Glutamatergic neuron (in vitro differentiated cells): ENCODE measurements at places on chromosomes 7 and 10. TPM values are rescaled to one million over a fixed set of nuclear protein-coding genes. Genes with fewer than 3 reads are reported as not detected.

DNA sequence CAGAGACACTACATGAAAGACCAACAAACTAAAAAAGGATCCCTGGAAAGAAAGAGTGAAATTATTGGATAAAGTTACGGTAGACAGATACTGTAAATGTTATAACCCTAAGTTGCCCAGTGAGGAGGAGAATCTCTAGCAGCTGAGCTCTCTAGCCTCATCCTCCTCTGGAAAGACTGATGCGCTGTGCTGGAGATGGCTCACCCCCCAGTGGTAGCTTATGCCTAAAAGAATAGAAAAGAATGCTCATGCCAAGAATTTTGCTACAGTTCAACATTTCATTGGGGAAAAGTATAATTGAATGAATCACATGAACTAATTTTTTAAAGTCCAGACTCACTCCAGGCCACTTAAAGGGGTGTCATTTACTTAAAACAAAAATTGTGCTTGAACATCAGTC lies 50.8 kb upstream of the RNF32 start:
- DNase-seq = no peak

DNA sequence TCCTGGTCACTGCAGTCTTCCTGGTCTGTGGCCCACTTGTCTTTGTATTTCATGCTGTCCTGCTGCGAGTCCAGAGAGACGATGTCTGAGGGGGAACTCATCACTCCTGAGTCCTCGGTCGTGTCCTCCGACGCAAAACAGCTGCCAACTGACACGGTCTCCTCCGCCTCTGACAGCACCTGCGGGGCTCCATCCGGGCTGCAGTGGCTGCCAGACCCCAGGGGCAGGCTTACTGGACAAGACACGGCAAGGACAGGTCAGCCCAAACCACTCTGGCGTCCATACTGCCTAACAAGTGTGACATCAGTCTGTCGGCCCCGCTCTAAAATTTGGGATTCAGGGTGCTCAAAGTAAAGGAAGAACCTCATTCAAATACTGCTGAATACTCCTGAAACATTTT lies 260.8 kb upstream of the GRB10 start:
- DNase-seq = no peak

GRCh38 chr7:39845006-39845405 lies 105.0 kb upstream of the CDK13 start:
- DNase-seq = no peak

SPAG6 gene
- not detected for total RNA-seq

FAM13C gene
- total RNA-seq = 17.8 TPM

DNA sequence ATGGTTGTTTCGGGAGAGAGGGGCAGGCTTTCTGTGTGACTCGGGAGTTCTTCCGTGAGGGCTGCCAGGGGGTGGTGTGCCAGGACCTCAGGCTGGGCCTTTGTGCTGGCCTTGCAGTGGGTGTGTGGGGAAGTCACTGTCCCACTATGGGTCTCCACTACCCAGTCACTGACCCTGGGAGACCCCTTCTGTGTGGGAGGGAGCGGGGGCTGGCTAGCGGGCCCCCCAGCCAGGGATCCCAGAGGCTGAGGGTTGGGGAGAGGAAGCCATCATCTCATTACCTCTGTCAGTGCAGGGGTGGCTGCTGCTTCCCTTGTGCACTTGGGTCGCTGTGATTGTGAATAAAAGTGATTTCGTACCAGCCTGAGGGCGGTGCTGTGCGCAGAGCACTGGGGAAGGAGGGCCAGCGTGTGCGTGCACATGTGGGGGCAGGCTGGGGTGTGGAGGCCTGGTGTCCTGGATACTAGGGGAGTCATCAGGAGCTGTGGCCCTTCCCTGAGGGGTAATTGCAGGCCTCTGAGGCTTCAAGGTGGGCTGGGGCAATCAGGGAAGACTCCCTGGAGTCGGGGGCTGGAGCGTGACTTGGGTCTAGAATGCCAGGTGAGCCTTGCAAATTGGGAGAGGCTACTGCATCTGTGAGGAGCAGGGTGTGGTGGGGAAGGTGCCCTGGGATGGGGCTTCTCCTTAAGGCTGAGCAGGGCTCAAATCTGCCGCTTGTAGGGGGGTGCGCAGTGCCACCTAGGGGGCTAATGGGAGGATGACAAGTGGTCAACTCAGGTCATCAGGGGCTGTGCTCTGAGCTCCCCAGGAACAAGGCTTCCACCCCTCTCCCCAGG lies 98.9 kb downstream of the NEURL1 start:
- DNase-seq = peak; percentile 79

HDAC9 gene
- 94.8 TPM for total RNA-seq

DNA sequence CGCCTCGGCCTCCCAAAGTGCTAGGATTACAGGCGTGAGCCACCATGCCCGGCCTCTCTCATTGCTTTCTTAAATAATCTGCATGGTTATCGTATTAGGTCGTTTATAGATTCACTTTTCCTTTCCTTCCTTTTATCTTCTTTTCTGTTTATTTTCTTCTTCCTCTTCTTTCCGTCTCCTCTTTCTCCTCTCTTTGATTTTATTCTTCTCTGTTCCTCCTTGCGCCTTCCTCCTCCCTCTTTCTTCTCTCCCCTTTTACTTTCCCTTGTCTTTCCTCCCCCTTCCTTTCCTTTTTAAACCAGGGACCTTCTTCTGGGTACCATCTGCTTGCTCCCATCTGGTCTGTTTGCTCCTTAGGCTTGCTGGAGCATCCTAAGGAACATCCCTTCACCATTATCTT lies 18.6 kb downstream of the MLLT10 start:
- no peak for DNase-seq

GRCh38 chr10:84156768-84157167 lies 16.8 kb upstream of the GPR15LG start:
- no peak for DNase-seq

DNA sequence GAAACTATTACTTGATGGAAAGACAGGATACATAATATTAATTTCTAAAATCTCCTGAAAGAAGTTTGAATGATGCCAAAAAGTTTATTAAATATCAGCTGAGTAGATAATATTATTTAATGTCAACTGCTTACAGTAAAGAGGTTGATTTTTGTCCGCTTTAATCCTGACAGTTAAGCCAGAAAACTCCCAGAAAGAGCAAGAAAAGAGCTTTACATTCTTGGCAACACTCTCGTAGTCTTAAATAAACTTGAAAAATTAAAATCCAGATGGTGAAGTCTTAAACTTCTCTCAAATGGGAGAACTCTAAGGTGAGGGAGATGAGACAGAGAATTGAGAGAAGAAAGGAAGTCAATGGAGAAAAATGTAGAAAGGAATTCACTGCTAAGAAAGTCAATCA lies 199.3 kb upstream of the PLXDC2 start:
- DNase-seq = no peak

RPEL1 gene
- not detected for total RNA-seq

DNA sequence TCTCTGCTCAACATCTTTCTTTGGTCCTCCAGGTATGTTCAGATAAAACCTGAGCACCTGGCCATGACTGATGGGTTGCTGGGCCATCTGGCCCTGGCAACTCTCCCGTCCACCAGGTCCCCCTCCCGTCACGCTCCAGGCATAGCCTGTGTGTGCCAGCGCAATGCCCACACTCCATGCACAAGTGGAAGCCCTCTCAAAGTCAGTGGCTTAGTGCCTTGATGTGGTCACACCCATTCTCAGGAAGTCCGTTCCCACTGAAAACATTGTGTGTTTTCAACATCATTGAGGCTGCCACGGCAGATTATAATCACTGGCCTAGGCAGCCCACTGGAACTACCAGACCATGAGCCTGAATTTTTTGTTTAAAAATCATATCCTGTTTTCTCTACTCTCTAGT lies 170.6 kb upstream of the LANCL2 start:
- DNase-seq = no peak

- no peak for DNase-seq
Measured at GRCh38 chr10:3803295-3803926, 18.4 kb upstream of the KLF6 start.

OR13A1 gene
- total RNA-seq = 0.44 TPM

DNA sequence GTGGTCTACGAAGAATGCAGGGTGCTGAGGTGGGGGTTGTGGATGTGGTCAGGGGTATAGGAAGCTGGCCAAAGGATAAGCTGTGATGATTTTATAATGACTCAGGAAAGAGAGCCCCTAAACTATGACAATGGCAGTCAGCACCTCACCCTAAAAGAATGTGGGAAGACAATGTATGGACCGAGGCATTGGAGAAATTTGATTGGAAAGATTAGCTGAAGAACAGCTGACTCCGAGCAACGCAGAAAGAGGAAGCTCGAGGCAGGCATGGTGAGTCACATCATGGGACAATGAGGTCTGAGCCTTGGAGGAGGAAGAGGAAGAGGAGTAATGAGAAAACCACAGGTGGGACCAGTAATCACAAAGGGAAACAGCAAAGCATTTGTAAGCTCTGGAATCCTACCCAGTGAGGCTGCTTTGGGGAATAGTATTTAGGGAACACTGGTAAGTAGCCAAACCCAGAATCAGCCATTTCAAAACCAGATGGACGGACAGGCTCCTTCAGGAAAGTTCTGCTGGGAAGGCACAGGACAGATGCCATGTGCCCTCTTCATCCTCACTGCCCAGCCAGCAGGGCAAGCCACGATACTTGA lies 295.4 kb downstream of the PRPF18 start:
- DNase-seq = no peak

GRCh38 chr10:122293961-122294380 lies 22.9 kb downstream of the BTBD16 start:
- DNase-seq = no peak

RBM33 gene
- 67.5 TPM for total RNA-seq

DNA sequence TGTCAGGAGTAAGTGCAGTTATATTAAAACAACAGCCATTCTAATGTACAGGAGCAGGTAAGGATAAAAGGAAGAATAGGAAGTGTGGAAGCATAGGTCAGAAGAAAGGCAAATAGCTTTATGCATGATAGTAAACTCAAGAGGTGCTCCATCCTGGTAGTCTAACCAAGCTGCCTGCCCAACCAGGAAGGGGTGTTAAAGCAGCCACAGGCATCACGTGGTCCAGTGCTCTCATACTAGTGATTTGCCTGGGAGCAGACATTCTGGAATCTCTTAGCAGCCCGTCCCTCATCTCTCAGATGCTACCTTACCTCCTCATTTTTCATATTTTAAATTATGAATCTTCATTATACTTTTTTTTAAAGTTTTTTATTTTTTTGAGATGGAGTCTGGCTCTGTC lies 18.5 kb downstream of the ABRAXAS2 start:
- no peak for DNase-seq

PNLIPRP1 gene
- total RNA-seq = not detected

DNA sequence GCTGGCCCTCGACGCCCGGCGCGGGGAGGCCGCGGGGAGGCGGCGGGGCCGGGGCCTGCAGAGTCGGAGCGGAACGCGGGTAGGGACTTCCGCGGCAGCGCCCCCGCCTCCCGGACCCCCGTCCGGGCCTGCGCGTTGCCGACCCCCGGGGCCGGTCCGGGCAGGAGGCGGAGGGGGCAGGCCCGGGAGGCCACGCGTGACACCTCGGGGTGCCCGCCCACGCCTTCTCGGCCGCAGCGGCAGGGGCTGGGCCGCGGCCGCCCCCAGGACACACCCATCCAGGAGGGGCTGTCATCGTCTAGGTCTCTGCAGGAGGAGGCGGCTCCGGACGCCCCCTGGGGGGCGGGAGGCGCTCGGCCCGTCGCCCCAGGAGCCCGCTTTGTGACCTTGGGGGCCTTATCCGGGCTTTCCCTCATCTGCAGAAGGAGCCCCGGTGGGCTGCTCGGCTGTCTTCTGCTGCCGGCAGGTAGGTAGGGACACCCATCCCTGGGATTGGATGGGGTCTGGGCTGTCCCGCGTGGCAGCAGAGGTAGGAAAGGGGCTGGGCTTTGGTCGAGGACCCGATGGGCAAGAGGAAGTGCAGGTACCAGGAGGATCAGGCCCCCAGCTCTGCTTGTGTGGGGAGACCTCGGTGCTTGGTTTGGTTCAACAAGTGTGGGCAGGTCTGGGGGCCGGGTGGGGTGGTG lies 569 bp downstream of the ZNF316 start:
- DNase-seq = peak; percentile 57

GRCh38 chr10:79111846-79112614 lies 43.3 kb downstream of the ZMIZ1 start:
- DNase-seq = no peak

TUBB8 gene
- total RNA-seq = 1.1 TPM

- no peak for DNase-seq
Measured at GRCh38 chr10:116211682-116212081, 61.3 kb downstream of the GFRA1 start.

AGBL3 gene
- total RNA-seq = 2.3 TPM

- no peak for DNase-seq
Measured at GRCh38 chr7:156886020-156886795, 6.8 kb downstream of the LMBR1 start.

UPK3BL2 gene
- total RNA-seq = 11.4 TPM

- DNase-seq = no peak
Measured at GRCh38 chr10:58578366-58578765, 65.7 kb downstream of the BICC1 start.

DNA sequence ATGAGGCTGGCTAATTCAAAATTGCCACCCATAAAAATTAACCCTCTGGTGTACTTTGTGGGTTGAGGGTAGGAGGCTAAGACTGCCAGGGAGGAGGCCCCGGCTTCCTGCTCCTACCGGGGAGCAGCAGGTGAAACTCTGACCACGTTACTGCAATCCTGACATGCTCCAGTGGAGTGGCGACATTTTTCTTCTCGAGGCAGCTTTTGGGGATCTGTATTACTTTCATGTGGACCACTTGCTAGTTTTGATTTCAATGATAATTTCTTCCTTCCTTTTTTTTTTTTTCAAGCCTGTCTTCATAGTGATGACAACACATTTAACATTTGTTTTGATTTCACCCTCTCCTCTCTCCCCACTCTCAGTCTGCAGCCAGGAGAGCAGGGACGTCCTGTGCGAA lies 14.6 kb downstream of the GATA3 start:
- DNase-seq = no peak

DNA sequence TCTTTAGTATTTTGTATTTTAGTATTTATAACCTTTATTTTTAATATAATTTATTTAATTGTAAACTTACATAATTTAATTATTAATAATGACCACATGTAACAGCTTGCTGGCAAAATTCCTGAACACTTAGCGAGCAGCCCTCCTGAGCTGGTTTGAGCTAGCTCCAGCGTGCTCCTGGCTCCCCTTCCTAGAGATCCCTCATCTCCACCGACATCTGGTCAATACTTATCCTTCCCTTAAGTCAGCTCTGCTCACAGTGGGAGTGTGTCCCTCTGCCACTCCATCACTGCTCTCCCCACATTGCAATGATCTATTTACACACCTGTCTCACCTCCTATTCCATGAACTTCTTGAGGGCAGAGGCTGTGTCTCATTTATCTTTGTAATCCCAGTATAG lies 20.6 kb upstream of the TBXAS1 start:
- no peak for DNase-seq

DNA sequence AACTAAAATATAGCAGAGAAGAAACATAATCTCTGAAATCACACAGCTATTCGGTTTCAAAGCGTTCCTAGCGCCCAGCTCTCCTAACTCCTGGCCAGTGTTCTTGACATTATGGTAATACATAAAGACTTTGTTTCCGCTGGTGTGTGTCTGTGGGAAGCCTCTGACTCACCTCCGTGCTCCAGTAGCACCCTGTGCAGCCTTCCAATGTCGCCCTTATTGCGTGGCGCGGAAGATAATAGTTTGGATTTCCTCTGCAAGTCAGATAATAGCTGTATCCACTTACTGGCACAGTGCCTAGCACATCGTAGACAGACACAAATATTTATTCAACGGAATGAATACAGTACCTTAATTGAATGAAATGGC lies 570 bp downstream of the BMS1 start:
- DNase-seq = no peak
